ENCODE measurements at places on chromosomes 4 and X.
A peak's percentile ranks its signal among the peaks of the same experiment; 100 is the strongest.

DNA sequence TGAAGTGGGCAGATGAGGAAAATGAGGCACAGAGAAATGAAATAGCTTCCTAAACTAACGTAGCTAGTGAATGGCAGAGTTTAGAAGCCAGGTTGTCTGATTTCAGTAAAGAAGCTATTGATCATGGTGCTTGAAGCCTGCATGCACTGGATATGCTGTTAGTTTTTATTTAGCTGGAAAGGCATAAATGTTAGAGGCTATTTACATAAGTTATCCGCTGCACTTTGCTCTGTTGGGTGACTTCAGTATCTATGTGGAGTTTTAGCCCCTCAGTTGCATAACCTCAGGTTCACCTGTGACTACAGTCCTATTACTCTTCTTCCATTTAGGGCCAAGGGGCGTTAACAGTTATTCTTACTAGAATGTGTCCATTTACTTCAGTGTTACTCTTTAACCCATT is 522.4 kb upstream of the RPS6KA3 start:
- DNase-seq = no peak

DNA sequence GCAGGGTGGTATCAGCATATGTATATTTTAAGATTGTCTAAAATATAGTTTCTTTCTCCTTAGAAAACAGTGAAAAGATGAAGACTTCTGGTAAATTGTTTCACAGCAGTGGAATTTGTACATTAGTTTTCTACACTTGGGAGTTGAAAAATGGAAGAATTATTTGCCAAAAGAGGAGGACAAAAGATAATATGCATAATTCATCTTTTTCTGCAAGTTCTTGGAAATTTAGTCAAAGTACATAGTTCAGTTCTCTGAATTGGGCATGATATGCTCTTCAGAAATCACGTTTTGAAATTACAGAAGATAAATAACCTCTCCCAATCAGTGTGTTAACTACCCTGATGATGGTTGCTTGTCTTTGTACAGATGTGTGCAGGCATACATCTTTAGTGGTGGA is 47.0 kb downstream of the RBPJ start:
- no peak for DNase-seq

DNA sequence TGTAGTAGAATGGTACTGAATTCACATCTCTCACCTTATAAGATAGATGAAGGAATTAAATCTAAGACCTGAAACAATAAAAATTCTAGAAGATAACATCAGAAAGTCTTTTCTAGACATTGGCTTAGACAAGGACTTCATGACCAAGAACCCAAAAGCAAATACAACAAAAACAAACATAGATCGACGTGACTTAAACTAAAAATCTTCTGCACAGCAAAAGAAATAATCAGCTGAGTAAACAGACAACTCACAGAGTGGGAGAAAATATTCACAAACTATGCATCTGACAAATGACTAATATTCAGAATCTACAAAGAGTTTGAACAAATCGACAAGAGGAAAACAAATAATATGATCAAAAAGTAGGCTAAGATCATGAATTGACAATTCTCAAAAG is 38.8 kb downstream of the UGT2A3 start:
- DNase-seq = no peak

- no peak for DNase-seq
These were observed 136.2 kb downstream of the CDS1 start for GRCh38 chr4:84719115-84719514.

DNA sequence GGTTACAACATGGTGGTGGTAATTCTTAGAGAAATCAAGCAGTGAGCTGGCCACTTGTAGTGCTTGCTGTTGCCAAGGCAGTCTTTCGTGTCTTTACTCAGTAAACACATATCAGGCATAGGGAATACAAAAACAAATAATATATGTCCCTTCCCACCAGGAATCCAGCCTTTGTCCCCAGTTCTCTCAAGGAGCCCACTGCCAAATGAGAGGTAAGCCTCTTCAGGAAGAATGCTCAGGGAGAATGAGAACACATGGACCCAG is 421 bp upstream of the PLAC1 start:
- DNase-seq = no peak

DNA sequence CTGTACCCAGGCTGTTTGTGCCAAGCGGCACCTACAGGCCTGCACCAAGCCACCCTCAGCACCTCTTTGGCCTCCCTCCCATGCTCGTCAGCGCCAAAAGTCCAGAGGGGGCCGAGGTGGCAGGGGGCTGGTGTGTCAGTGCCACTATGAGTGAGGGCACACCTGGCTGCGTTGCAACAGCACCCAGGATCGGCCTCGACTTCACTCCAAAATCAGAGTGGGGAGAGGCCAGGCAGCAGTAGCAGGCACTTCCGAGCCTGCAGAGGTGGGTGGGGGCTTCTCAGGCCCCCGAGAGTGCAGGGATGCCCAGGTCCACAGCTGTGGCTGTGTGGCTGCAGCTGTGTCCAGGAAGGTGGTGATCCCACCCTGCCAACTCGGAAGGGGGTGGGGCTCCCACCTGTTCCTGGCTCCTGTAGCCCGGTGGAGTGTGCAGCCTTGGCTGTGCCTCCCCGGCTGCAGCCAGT is 58.5 kb downstream of the PPA2 start:
- DNase-seq = no peak

GRCh38 chr4:138223231-138223910 is 18.8 kb downstream of the SLC7A11 start:
- no peak for DNase-seq

GRCh38 chr4:2125023-2125422 is 65.9 kb downstream of the NAT8L start:
- DNase-seq = no peak

DNA sequence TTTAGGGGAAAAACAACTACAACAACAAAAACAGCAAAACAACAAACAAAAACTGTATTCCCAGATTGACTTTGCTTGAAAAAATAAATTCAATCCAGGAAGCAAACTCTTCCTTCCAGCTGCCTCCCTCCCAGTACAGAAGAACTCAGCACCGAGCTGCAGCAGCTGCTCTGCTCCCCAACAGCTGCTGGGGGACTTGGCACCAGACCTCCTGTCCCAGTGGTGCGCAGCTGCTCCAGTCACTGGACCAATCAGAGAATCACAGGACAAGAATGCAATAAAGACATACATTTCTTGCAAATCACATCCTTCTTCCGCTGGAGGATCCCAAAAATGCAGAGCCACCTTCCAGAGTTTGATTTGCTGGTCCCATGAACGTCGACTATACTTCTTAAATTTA is 11.8 kb upstream of the FAM53A start:
- no peak for DNase-seq

- no peak for DNase-seq
These were observed 43.9 kb upstream of the MTMR1 start for GRCh38 chrX:150649096-150649870.

DNA sequence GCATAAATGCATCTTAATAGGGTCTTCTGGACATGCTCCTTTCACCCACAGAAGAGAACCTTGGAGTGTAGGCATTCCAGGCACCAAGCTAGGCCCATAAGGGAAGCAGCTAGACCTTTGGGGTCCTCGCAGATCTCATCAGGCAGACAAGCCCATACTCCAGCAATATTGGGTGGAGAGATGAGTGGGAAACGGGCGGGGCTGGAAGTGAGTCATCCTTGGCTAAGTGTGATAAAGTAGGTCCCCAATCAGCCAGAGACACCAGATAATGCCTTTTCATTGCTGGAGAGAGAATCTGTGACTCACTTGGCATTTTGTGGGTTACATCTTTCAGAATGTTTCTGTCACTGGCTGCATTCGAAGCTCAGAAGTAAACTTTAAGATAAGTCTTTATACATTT is 133.3 kb upstream of the MBNL3 start:
- DNase-seq = peak; percentile 48

DNA sequence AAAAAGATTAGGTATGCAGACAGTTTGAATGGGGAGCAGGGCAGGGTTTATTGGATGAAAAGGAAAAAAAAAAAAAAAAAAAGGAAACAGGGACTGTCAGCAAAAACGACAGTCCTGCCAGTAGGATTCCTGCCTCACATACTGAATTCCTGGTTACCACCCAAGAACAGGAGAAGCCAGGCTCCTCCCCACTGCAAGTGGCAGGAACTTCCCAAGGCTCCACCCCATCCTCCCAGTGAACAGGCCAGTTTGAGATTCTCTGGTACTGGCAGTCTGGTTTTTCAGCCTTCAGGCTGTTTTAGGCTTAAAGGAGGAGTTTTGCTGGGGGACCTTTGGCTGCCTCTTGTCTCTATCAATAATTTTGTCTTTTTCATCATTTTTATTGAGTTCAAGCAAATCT is 360.0 kb upstream of the CXorf51A start:
- no peak for DNase-seq

DNA sequence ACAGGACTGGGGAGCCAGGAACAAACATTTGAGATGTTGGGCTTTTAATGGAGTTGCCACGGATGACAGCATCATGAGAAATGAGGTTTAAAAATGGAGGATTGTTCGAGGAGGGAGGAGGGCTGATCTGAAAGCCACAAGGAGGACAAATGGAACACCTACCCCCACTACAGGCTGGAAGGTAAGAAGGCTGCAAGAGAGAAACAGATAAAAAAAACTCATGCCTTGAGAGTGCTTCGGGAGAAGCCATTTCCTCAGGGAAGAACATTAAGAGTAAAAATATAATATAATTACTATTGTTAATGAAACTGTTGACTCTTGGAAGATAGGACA is 119.5 kb upstream of the MAP9 start:
- no peak for DNase-seq

DNA sequence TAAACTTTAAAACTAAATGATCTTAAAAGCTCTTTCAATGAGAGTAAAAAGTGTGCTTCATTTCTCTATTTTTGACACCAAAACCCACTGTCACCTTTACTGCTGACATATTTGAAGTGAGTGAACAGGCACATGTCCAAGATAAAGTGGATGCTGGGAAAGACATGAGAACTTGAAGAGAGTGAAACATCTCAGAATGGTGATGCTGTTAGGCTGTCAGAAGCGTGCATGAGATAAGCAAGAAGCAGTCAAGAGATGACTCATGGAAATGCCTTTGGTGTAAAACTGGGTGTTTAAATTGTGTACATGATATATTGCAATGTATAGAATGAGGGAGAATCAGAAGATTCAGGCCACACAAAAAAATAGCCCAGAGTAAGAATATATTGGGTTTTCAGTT is 21.8 kb upstream of the GBA3 start:
- DNase-seq = no peak

DNA sequence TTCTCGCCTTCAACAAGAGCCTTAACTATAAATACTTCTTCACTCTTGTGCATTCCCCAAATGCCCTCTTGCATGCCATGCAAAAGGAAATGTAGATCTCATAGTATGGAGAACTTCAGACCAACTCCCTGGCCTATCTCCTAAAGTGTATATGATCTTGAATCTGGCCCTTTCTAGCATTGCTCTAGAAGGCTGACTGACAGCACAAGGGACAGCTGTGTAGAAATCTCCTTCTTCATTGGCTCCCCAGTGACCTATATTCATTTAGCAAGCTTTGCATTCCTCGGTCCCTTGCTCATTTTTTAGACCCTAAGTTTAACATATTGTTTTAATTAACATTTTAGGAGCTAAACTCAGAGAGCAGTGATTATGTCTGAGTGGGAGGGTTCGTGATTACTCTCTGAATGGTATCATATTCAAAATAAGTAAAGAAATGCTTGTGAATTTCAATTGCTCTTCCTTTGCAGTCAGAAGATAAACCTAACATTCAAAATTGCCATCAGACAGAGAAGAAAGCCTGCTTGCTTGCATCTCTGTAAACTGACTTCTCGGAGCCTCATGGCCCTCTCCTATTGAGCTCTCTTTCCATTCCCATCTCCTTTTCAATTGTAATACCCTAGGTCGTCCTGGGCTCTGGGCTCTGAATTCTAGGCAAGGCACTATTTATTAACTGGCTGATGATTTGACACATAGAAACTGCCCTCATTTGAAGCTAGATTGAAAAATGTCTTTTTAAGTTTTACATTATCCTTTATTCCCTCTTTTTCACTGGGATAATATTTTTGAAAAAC is 120.3 kb upstream of the PRKG2 start:
- no peak for DNase-seq

GRCh38 chr4:37641352-37641751 is 44.8 kb downstream of the RELL1 start:
- no peak for DNase-seq

DNA sequence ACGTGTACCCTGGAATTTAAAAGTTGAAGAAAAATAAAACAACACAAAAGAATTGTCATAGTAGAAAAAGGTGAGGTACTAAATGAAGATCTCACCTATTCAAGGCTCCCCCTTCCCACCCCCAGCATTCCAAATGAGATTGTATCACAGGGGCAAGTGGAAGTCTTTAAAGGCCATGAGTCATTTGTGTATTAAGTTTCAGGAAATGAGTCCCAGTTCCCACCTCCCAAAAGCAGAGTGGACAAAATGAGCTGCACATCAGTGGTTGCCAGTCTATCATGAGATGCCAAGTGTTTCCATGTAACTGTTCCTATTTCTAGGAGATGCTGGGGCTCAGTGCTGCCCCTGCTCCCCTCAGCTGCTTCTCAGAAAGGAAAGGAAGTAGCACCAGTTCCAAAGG is 20.1 kb downstream of the ARHGEF9 start:
- DNase-seq = no peak

DNA sequence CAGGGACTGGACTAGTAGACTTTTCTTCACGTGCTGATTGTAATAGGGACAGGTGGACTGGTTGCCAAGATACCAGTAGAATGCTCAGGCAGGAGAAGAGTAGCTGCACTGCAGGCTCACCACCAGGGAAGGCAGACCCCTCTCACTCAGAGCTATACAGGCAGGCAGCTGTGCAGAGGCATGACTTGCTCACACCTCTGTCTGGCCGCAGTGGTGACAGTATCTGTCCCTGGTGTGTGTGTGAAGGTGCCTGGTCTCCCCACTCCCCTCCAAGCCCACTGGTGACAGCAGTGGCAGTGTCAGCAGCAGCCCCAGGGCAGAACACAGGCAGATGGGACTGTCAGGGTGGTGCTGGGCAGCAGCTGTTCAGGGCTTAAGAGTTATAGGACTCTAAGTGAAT is 140.7 kb downstream of the RPS6KA6 start:
- DNase-seq = no peak

- no peak for DNase-seq
These were observed 5.8 kb downstream of the FAM114A1 start for GRCh38 chr4:38873290-38873944.

All from stimulated activated CD8-positive, alpha-beta memory T cell treated with anti-CD3 and anti-CD28 coated beads, Interleukin-15, amount 100 ng/mL, for 48 hours (primary cell).